ENCODE measurements at places on chromosomes 7 and 10.

DNA sequence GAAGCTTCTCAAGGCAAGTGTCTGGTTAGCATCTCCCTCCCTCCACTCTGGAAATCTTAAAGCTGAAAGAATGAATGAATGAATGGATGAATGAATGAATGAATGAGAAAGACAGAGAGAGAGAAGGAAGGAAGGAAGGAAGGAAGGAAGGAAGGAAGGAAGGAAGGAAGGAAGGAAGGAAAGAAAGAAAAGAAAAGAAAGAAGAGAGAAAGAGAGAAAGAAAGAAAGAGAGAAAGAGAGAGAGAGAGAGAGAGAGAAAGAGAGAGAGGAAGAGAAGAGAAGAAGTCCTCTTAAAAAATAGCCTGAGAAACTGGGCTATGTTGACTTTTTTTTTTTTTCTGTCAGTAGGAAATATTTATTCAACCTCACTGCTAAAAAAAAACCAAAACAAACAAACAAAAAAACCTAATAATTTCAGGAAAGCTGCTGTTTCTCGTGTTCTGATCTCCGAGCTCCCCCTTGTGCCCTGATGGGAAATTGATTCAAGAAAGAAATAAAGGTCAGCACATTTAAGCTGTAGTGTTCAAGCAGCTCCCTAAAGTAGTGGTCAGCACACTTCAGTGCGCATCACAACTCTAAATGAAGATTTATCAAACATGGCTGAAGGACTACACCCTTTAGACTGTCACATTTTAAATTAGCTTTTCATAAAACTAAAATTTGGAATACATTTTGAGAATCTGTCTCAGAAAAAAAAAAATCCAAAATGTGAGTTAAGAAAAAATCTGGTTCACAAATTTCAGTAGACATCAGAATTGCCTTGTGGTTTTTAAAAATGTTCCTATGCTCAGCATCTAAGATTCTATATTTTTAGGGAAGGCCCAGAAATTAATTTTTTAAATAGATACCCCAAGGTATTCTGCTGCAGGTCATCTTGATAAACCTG lies 154.3 kb downstream of the ELAPOR2 start:
- DNase-seq, result no peak

DNA sequence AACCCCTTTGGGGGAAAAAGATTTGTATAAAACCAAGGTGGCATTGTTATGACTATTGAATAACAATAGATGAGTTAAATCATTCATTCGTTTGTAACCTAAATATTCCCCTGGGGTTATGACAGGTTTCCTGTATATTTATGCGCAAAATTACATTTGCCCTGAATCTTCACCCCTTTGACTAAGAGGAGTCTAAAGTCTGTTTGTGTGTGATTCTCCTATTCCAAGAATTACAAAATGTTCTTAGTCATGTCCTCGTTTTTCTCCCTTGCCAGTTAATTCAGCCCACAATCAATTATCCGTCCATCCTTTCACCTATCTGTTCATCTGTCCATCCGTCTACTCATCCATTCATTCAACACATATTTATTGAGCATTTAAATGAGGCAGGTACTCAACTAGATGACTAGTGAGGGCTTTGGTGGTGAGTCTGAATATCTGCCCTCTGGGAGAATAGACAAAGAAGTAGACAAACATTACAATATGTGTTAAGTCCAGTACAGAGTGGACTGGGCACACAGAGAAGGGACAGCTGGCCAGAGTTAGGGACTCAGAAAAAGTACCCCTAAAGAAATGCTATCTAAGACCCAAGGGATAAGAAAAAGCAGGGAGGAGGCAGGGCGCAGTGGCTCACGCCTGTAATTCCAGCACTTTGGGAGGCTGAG lies 35.6 kb upstream of the TCF7L2 start:
- no peak for DNase-seq

GRCh38 chr10:85557077-85557476 lies 809.5 kb downstream of the GRID1 start:
- no peak for DNase-seq

- DNase-seq, result no peak
Observed at GRCh38 chr10:118871244-118871865, 116.6 kb upstream of the CACUL1 start.

GRCh38 chr10:133135116-133135465 lies 24.9 kb upstream of the KNDC1 start:
- peak; percentile 34 for DNase-seq
